ENCODE measurements at places on chromosomes 1 and 21. TPM values are rescaled to one million over a fixed set of nuclear protein-coding genes. Genes with fewer than 3 reads are reported as not detected.

GRCh38 chr1:38117444-38117887, 70.9 kb upstream of the POU3F1 start:
- DNase-seq = no peak

DNA sequence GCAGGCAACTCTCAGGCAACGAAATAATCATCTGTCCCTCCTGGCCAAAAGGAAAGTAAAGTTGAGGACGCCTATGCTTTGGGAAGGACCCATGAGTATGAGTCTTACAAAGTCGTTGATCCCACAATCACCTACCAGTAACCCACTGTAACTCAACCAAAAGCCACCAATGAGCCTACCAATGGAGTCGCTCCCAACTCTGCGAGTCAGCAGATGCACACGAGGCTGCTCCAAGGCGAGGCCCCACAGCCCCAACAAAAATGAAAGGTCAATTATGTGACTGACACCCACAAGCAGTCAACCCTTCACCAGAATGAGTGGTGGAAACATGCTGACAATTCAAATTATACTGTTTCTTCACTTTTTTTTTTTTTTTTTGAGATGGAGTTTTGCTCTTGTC, 12.0 kb downstream of the SETD4 start:
- no peak for DNase-seq

GRCh38 chr1:30606166-30606565, 117.2 kb downstream of the MATN1 start:
- no peak for DNase-seq

- DNase-seq = no peak
Measured at GRCh38 chr1:100876291-100876690, 18.4 kb downstream of the EXTL2 start.

GRCh38 chr1:113178522-113178921, 105.5 kb downstream of the LRIG2 start:
- no peak for DNase-seq

- peak; percentile 27 for DNase-seq
Measured at GRCh38 chr1:110053552-110054428, 16.7 kb downstream of the ALX3 start.

GRCh38 chr1:39528082-39528481, 36.6 kb downstream of the BMP8A start:
- DNase-seq = no peak

DNA sequence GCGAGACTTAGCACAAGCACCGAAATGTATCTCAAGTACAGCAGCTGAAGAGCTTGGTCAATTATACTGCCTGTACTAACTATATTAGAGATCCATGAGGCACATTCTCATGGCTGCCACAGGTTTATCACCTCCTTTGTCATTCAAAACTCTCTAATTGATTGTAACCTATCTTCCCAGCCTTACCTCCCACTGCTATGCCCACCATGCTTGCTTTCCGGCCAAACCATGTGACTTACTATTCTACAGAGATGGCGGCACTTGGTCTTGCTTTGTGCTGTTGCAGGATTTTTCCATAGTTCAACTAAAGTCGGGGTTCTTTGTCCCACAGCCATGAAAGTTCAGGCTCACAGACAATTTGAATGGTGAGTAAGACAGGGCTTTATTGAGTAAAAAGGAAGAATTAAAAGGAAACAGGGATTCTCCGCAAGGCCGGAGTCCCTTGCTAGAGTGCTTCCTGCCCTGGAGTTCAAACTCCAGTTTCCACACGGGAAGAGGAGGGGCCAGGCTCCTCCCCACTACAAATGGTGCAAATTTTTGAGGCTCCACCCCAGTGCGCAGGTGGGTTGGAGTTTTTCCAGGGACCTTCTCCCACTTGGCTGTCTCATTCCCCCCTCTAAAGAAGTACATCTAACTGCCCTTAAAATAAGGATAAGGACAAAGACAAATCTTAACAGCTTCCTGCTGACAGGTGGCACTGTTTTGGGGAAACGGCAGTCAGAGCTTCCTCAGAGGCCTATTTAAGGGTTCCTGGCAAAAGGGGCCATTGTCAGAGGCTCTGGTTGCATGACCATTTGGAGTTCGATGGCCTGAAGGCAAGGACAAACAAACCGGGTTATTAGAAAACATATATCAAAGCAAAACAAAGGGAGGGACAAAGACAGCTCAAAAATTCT, 28.7 kb downstream of the FMO2 start:
- no peak for DNase-seq

DNA sequence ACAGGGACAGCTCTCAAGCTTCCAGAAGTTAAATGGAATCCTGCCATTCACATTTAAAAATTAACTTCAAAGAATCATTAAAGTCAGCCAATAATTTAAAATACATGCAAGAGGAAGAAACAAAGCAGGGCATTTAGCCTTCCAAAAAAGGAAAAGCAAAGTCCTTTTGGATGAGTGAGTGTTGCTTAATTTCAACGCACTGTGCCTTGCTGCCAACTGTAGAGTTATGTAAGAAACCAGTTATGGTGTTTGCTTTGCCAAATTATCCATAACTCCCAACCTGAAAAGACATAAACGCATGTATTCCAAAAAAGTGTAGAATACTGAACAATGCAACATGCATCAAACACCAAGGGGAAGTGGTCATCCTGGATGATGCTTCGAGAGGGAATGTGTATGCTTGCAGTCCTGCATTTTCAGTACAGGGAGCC, 16.1 kb upstream of the KCNE1 start:
- no peak for DNase-seq

GRCh38 chr1:93649231-93649630, 32.4 kb downstream of the BCAR3 start:
- no peak for DNase-seq

TMEM125 gene
- not detected for total RNA-seq

TDRD5 gene
- total RNA-seq = not detected

STRIP1 gene
- total RNA-seq = 25.7 TPM

HOOK1 gene
- not detected for total RNA-seq

C1orf105 gene
- total RNA-seq = not detected

AMY2B gene
- not detected for total RNA-seq

ATP6V1G3 gene
- 12.7 TPM for total RNA-seq

GNG12 gene
- 195 TPM for total RNA-seq

S100A3 gene
- 103 TPM for total RNA-seq

ST6GALNAC3 gene
- total RNA-seq = 1.8 TPM

Measured in A172 (cell line).